HuH-7.5 (cell line): ENCODE measurements at places on chromosomes 7 and 10.

DNA sequence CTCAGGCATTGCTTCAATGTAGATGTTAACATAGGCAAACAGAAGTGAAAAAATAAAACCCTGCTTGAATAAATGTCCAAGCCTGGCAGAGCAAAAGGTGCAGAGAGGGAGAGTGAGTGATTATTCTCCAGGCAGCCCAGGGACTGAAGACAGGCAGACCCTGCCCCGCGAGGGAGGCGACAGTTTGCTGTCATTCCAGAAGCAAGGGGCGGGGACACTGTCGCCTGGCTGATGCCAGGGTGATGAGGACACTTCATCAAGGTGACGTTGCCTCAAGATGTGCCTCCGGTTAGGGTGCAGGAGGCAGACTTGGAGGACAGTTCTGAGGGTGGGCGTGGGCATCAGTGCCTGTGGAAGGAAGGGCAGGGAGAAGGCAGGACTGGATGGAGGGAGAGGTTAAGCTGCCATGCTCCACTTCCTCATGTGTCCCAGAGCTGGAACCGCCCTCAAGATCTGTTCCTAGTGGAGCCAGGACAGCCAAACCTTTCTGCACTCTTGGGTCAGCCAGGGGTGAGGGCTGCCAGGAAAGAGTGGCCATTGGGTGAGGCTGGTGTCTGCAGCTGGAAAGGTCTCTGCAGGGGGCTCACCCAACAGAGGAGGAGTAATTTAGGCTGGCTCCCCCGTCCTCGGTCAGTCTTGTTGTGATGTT, 560.5 kb upstream of the MKI67 start:
- DNase-seq: no peak

GRCh38 chr7:34487391-34488115, 170.5 kb upstream of the NPSR1 start:
- DNase-seq: no peak

GRCh38 chr7:98795741-98796493, 73.9 kb downstream of the TMEM130 start:
- DNase-seq: no peak

- no peak for DNase-seq
Measured at GRCh38 chr10:75358132-75358531, 43.4 kb downstream of the ZNF503 start.

DNA sequence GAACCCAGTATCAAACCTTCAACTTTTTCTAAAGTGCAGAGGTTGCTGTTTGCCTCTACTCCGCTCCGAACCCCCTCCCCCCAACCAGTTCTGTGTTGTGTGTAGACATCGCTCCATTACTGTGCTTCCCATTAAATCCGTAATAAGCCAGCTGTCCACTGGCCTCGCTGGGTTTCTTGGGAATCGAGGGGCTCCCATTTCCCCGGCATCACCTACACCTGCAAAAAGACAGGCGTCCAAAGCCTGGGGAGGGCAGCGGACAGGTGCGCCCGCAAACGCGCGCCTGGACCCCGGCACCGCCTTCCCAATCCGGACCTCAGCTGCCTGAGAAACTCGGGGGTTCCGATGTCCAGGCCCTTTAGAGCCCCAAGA, 631 bp downstream of the RTKN2 start:
- DNase-seq: no peak

DNA sequence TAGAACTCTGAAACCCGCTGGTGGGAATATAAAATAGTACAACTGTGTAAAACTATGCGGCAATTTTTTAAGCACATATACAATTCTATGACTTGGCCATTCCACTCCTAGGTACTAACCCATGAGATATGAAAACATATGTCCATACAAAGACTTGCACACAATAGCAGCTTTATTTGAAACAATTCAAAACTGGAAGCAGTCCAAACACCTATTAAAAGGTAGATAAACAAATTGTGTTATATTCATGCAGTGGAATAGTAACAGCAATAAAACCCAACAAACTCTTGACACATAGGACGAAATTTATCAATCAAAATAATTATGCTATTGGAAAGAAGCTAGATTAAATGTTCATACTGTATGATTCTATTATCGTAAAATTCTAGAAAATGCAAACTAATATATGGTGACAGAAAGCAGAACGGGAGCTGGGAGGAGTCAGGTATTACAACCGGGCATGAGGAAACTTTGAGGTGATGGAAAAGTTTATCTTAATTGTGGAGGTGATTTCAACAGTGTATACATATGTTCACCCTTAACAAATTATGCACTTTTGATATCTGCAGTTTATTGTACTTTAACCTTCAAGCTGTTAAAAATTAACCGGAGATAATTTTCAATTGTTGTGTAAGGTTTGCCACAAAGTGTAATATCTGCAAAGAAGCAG, 803 bp upstream of the STK31 start:
- DNase-seq: no peak

DNA sequence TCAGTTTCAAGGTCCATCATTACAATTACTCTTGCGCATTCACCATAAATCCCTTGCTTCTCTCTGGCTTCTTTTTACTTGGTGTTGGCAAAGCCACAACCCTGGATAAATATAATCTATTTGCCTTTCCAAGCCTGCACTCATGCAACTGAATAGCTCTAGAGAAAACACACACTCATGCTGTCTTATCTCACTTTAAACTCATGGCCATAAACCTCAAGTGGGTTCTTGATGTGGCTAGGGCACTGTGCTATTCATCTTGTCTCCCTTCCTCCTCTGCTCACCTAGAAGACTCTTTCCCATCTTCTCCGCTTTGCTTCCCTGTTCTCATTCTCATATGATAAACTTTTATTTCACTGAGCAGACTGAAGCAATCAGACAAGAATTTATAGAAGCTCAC, 165.4 kb upstream of the MTPN start:
- no peak for DNase-seq

GRCh38 chr7:10875080-10875479, 98.6 kb upstream of the PHF14 start:
- no peak for DNase-seq

DNA sequence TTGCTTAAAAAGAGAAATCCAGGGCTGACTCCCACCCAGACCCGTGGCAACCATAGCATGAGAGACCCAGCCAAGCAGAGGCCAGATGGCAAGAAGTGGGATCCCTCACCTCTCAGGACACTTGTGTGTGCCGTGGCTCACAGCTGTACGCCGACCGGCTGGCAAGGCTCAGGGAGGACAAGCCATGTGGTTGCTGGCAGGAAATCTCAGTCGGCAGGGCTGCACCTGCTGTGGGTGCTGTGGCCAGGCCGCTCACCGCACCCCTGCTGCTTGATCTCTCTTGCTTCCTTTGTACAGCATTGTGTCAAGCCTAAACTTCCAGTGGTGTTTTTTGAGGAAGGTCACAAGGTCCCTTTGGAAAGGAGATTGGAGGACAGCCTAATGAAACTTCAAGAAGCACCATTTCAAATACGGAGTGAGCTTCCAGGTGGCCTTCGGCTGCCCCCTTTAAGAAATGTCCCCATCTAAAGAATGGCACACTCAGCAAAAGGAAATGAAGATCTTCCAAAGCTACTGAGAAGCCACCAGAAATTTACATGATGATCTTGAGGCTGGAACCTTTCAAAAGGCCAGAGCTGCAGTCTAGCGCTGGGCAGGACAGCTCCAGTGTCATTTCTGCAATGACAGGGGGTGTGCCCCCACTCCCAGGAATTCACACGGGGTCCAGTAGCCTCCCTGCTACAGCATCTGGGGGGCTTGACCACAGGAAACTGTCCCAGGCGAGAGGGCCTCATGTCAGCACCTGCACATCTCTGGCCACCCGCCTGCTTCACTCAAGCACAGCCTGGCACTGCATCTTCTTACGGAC, 409.0 kb upstream of the MGMT start:
- DNase-seq: no peak

- no peak for DNase-seq
Measured at GRCh38 chr10:27147701-27148100, 6.5 kb downstream of the YME1L1 start.

GRCh38 chr7:5758286-5758685, 23.2 kb downstream of the RNF216 start:
- DNase-seq: no peak

- no peak for DNase-seq
Measured at GRCh38 chr7:105006367-105007136, 7.5 kb upstream of the KMT2E start.

DNA sequence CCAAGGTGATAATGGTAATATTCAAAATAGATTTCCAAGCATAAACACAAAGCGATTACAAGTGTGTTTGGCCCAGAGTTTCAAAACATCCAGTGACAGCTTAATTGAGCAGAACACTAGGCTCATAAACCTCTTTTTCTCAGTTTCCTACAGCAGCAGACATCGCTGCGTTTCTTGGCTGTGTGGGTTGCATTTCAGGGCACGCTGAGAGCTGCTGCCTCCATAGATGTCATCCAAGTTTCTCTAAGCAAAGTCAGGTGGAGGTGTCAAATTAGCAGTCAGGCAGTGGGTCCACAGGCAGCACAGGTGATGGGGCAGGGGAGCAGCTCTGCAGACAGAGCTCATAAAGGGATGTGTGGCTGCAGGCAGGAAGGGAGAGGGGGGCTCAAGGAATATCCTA, 50.5 kb upstream of the COL13A1 start:
- DNase-seq: no peak

- peak; percentile 22 for DNase-seq
Measured at GRCh38 chr10:113720386-113720785, 31.1 kb upstream of the PLEKHS1 start.
